ENCODE measurements at places on chromosomes 12 and 14.

DNA sequence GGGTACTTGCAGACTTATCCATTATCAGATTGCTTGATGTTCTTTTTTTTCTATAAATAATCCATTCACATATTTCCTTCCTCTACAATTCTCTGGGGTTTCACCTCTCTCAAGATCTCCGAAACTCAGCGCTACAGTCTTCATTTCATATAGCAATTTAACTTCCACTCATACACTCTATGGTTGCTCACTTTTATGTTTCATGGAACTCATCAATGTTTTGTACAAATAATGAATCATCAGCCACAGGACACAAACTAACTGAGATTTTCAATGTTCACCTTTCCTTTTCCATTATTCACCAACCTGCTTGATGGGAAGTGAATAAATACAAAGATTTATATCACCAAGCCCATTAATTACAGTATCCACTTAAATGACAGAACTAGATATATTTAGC is 534.7 kb downstream of the LRFN5 start:
- no peak for DNase-seq

DNA sequence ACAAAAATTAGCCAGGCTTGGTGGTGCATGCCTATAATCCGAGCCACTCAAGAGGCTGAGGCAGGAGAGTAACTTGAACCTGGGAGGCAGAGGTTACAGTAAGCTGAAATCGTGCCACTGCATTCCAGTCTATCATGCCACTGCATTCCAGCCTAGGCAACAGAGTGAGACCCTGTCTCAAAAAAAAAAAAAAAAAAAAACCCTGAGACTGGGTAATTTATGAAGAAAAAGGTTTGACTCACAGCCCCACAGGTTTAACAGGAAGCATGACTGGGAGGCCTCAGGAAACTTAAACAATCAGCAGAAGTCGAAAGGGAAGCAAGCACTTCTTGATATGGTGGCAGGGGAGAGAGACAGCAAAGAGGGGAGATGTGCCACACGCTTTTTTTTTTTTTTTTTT is 123.2 kb downstream of the GXYLT1 start:
- no peak for DNase-seq

- DNase-seq = no peak
Observed at GRCh38 chr12:107057071-107057834, 36.1 kb downstream of the CRY1 start.

GRCh38 chr14:22471545-22472121 is 117.4 kb downstream of the DAD1 start:
- peak; percentile 76 for DNase-seq

DNA sequence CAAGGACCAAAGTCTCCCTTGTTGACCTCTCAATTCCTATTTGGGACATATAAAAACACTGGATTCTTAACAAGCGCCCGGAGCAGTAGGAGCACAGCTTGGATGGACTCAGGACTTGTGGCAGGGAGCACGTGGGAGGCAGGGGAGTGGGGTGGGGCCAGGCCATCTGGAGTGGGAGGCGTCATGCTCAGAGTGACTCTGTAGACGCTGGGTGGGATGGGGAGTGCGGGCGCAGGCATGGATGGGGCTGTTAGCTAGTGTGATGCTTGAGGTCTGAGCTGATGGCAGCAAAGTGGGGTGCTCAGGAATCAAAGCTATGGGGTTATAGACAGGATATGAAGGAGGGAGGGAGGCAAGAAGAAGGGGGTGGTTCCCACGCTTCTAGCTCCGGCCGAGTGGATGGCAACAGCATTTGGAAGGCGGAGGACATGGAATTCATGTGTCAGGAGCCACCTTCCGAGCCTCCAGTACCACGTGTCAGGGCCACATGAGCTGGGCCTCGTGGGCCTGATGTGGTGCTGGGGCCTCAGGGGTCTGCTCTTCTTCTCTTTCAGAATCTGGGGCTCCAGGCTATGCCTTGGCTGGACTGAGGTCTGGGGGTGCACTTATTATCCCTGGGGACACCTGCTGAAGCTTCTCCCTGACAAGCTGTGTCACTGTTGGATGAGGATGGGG is 26.2 kb downstream of the MEG3 start:
- DNase-seq = no peak

GRCh38 chr12:92899386-92900001 is 29.6 kb downstream of the EEA1 start:
- no peak for DNase-seq

DNA sequence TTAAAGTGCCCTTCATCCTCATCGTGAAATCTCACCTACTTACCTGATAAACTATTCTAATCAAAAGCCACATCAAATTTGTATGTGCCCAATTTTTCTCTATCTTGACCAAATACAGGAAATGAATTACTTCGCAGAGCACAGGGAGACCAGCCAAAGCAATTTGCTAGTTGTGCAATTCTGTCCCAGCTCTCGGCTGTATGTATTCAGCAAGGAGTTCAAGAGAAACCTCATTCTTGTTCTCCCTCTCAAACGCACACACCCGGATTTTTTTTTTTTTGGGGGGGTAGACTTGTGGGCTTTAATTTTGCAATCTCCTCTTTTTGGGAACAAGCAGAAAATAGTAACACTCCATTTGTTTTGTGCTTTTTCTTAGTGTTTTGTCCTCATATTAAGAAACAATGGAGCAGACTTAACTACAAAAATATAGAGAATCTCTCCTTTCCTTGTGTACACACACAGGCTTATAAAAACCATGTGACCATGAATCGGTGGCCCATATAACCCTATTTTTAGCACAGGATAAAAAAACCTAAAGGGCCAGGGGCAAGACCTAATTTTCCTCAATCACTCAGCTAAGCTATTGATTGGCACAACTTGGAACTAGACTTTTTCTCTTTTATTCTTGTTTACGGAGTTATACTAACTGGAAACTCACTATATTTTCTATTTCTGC is 64.2 kb downstream of the MBIP start:
- no peak for DNase-seq

GRCh38 chr12:75812271-75813018 is 219.1 kb downstream of the PHLDA1 start:
- peak; percentile 13 for DNase-seq

GRCh38 chr14:32480337-32480736 is 151.2 kb downstream of the AKAP6 start:
- no peak for DNase-seq

GRCh38 chr14:53946404-53947093 is 10.1 kb downstream of the BMP4 start:
- no peak for DNase-seq

GRCh38 chr14:36773136-36773540 is 111.5 kb downstream of the PAX9 start:
- DNase-seq = no peak

- peak; percentile 81 for DNase-seq
Observed at GRCh38 chr12:119544765-119545625, 48.6 kb upstream of the TMEM233 start.

DNA sequence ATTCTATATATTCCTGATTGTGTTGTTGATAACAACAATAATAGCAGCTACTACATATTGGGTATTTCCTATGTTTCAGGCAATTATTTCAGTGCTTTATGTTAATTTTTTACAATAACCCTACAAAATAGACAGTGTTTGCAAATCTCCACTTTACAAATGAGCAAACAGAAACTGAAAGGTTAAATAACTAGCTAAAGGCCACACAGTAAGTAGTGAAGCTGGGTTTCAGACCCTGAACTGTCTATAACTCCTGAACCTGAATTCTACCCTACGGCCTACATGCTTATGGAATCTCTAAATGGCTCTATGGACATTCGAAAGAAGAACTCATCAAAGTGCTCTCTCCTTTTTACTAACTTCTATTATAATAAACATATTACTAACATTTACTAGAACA is 19.7 kb upstream of the NUDT4 start:
- no peak for DNase-seq

- no peak for DNase-seq
Observed at GRCh38 chr12:51898506-51898905, 8.8 kb upstream of the ACVRL1 start.

DNA sequence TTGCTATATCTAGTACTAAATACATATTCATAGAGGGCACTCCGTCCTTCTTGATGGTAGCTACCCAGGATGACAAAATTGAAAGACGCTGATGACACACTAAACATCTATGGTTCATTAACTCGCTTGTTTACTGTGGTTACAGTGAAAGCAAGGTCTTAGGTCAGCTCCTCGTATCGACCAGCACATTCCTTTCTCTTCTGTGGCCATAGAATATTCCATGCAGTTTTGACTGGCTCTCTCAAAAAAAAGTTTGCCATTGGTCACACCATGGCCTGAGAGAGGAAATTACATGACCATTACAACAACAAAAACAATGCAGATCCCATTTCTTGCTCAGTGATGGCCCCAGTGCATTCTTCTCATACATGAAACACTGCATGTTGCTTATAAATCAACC is 411.4 kb upstream of the SOX5 start:
- no peak for DNase-seq

GRCh38 chr14:81265636-81266169 is 44.9 kb upstream of the GTF2A1 start:
- no peak for DNase-seq

- DNase-seq = no peak
Observed at GRCh38 chr14:52834440-52834842, 43.0 kb upstream of the GNPNAT1 start.

- DNase-seq = no peak
Observed at GRCh38 chr14:68331426-68331825, 461.4 kb downstream of the ZFP36L1 start.

- DNase-seq = no peak
Observed at GRCh38 chr14:100962494-100962893, 59.0 kb upstream of the RTL1 start.

- no peak for DNase-seq
Observed at GRCh38 chr14:21023817-21024584, 860 bp downstream of the NDRG2 start.

DNA sequence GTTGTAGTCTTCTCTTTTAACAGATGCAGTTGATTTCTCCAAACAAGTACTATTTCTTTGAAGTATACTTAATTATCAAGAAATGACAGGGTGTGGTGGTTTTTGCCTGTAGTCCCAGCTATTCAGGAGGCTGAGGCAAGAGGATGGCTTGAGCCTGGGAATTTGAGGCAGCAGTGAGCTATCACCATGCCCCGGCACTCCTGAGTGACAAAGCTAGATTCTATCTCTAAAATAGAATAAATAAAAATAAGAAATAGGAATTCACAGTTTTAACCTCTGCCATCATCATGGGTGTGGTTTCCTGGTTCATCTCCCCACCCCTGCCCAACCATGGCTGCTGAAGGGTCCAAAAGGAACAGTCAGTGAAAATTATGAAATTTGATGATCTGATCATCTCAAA is 290.2 kb upstream of the FLRT2 start:
- DNase-seq = no peak

DNA sequence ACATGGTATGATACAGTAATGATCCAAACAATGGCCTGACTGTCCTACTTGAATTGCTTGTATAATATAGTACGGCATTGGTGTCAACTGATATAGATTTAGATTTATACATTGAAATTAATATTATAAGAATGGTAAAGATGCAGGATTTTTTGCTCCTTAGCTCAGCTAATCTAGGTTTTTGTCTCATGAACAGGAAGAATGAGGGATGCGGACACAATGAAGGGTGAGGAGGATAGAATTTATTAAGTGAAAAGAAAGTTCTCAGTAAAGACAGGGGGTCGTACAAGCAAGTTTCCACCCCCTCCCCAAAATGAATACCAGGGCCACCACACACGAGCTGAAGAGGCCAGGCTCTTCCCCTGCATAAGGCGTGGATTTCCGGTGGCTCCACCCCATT is 96.1 kb downstream of the KCNA5 start:
- no peak for DNase-seq

GRCh38 chr12:19771858-19772257 is 332.6 kb downstream of the AEBP2 start:
- no peak for DNase-seq

DNA sequence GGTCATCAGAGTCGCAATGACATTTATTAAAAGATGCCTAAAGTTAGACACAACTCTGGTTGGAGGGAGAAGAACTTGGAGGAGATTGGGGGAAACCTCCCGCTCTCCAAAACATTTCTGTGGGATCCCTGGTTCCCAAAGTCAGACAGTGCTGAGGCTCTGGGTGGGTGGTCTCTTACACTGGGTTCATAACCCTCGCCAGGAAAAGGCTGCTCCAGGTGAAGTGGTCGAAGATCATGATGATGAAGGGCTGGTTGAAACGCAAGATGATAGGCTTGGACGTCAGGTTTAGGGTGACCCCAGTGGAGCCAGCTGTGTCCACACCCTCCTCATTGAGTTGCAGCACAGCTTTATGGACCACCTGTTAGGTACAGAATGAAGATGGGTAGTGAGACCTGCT is 11.2 kb upstream of the SERPINA10 start:
- no peak for DNase-seq

DNA sequence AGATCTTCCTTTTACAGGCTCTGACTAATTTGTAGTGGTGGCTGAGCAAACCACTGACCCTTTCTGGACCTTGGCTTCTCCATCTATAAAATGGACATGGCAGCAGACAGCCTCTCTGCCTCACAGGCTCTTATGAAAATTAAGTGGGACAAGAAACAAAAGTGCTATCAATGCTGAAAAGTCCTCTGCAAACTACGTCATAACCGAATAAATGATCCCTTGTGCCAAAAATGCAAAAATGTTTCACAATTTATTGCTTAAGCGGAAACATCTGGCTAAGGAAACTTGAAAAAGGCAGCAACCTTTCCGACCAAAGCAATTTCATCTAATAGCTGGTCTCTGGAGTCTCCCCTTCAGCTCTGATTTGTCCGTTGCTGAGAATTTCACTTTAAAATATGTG is 108.5 kb upstream of the PLXNC1 start:
- DNase-seq = no peak

DNA sequence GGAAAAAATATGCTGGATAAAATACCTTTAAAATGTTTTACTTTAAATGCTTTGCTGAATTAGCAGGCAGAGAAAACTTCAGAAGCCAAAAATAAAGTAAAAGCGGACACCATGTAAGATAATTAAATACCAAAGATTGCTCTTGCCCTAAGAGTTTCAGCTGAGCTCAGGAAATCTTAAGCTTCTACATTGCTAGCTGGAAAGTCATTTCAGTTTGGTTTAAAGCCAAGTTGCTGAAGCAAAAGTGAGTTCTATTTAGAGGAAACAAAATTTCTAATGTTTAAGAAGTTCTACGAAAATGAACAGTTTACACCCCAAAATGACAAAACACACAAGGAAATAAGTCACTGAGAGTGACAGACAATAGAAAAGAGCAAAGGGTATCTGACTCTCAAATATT is 310.0 kb downstream of the ADAMTS20 start:
- no peak for DNase-seq

GRCh38 chr12:49336645-49337584 is at the start of gene C1QL4:
Gene C1QL4, minus strand, starts transcription at chr12:49337188. Its CDS starts 711 bp downstream, at chr12:49336477.
- DNase-seq = peak; percentile 99

- peak; percentile 63 for DNase-seq
Observed at GRCh38 chr12:131454418-131455217, 256.3 kb upstream of the SFSWAP start.

- DNase-seq = no peak
Observed at GRCh38 chr14:93963692-93964091, 12.7 kb downstream of the ASB2 start.

DNA sequence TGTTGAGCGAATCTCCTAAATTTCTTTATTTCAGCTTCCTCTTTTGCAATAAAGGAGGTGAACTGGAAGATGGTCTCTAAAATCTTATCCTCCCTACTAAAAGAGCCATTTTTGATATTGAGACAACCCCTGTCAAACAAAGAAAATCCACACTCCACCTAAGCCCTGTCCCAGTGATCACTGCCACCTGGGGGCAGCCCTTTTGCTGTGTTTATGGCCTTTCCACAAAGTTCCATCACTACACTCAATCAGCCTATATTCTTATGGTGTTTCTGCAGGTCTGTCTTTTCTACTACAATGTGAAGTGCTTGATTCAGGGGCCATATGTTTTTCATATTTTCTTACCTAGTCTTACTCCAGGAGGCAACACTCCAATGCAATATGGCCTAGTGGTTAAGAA is 163.7 kb downstream of the BMP4 start:
- DNase-seq = no peak

GRCh38 chr14:104994978-104995377 is 9.4 kb downstream of the CLBA1 start:
- no peak for DNase-seq
